ENCODE measurements at places on chromosomes 1 and 21. TPM values are rescaled to one million over a fixed set of nuclear protein-coding genes. Genes with fewer than 3 reads are reported as not detected.

Gene TRIM46
- total RNA-seq, result 1.5 TPM

Gene S100B
- total RNA-seq, result not detected

Gene HUNK
- 1.3 TPM for total RNA-seq

Gene RUNX3
- total RNA-seq, result 6.5 TPM

Gene CAMSAP2
- 27.1 TPM for total RNA-seq

Gene PLA2G2D
- not detected for total RNA-seq

Data from A549 treated with CpdA at 1 μM for 4 hours (cell line).